ENCODE measurements at places on chromosomes 12 and 14. TPM values are rescaled to one million over a fixed set of nuclear protein-coding genes. Genes with fewer than 3 reads are reported as not detected.

Gene DIO3
- total RNA-seq: 1.3 TPM

Gene C12orf60
- total RNA-seq: 1.8 TPM

Gene PLA2G1B
- total RNA-seq: 6,971 TPM

Gene PMEL
- total RNA-seq: 2.6 TPM

Gene REC8
- 7.8 TPM for total RNA-seq

Gene PTPRQ
- 0.66 TPM for total RNA-seq
